ENCODE measurements at places on chromosomes 3 and 15.
A peak's percentile ranks its signal among the peaks of the same experiment; 100 is the strongest.

- no peak for DNase-seq
Observed at GRCh38 chr3:122977746-122978466, 49.7 kb downstream of the SEMA5B start.

DNA sequence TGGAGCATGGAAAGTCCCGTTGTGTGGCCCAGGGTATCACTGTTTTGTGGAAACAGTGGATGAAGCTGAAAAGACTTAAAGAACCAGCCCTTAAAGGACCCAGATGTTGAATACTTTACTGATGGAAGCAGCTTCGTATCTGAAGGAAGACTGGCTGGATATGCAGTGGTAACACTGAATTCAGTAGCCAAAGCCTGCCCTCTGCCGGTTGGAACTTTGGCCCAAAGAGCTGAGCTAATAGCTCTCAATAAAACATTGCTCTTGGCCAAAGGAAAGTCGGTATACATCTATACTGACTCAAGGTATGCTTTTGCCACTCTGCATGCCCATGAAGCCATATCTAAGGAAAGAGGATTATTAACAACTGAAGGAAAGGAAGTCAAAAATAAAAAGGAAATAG lies 885.4 kb downstream of the PDCD6IP start:
- peak; percentile 4 for DNase-seq

DNA sequence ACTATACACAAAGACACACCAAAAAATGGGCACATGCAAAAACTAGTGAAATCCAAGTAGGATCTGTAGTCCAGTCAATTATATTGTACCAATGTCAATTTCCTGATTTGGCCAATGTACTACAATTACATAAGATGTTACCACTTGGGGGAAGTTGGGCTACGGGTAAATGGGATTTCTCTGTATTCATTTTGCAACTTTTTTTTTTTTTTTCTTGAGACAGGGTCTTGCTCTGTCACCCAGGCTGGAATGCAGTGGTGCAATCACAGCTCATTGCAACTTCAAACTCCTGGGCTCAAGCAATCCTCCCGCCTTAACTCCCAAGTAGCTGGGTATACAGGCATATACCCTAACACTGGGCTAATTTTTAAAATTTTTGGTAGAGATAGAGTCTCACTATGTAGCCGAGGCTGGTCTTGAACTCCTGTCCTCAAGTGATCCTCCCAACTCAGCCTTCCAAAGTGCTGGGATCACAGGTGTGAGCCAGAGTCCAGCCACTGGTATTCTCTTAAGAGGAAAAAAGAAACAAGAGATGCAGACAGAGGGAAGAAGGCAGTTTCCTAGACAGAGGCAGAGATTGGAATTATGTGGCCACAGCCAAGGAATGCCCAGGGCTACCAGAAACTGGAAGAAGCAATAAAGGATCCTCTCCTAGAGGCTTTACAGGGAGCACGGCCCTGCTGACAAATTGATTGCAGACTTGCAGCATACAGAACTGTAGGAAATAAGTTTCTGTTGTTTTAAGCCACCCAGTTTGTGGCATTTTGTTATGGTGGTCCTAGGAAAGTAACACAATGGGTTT lies 33.3 kb downstream of the TFDP2 start:
- DNase-seq, result no peak

DNA sequence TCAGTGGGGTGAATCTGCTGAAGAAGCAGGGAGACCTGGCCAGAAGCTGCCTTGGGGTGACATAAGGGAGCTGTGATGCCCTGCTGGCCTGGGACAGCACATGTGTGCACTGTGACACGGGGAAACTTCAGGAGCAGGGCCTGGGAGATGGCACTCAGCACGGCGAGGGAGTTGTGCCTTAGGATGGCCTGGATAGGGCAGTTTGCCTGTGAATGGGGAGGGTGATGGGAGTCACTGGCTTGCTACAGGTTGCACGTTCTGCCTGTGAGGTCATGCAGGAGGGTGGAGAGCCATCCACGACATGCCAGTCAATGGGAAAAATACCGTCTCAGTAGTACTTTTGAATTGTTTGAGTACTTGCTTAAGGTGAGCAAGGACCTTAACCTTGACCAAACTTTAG lies 76.8 kb upstream of the UBE3A start:
- DNase-seq, result no peak

DNA sequence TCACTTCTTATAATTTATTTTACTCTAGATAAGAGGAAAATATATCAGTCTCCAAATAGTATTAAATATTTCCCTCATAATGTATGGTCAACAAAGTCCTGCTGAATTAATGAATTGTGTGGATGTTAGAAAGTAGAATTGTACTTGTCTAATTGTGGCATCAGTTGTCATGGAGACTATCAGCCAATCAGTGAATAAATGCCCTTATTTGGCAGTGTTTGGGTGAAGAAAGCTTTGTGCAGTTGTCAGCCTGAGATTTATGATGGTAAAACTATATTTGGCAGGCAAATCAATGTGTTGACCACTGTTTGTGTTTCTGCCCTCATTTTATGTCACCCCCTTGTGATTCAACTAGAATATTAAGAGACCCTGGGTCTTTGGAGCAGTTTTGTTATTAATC lies 293.6 kb upstream of the MDFIC2 start:
- DNase-seq, result no peak

- DNase-seq, result no peak
Observed at GRCh38 chr3:37902674-37903073, 41.0 kb downstream of the CTDSPL start.

DNA sequence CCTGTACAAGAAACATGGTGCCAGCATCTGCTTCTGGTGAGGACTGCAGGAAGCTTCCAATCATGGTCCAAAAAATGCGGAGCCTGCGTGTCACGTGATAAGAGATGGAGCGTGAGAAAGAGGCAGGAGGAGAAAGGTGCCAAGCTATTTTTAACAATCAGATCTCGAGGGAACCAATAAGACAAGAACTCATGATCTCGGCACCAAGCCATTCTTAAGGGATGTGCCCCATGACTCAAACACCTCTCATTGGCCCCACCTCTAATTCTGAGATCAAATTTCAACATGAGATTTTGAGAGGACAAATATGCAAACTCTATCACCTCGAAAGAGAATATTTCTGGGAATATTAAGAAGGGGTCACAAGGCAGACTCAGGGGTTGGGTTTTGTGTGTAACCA lies 107.2 kb downstream of the PYDC2 start:
- no peak for DNase-seq
